ENCODE measurements at places on chromosomes 6 and 20. TPM values are rescaled to one million over a fixed set of nuclear protein-coding genes. Genes with fewer than 3 reads are reported as not detected.

- DNase-seq = peak; percentile 23
Measured at GRCh38 chr6:160678744-160679401, 14.8 kb upstream of the LPA start.

DNA sequence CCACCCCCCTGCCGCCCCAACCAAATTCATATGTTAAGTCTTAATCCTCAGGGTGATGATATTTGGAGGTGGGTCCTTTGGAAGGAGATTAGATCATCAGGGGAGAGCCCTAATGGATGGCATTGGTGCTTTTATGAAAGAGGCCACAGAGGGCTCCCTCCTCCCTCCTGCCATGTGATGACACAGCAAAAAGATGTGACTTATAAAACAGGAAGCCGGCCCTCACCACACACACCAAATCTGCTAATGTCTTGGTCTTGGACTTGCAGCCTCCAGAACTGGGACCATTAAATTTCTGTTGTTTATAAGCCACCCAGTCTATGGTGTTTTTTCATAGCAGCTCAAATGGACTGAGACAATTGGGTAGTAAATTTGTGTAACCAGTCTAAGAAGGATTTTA, 176.3 kb downstream of the ADGRG6 start:
- DNase-seq = peak; percentile 1

- DNase-seq = no peak
Measured at GRCh38 chr6:168562576-168563151, 121.7 kb downstream of the SMOC2 start.

DNA sequence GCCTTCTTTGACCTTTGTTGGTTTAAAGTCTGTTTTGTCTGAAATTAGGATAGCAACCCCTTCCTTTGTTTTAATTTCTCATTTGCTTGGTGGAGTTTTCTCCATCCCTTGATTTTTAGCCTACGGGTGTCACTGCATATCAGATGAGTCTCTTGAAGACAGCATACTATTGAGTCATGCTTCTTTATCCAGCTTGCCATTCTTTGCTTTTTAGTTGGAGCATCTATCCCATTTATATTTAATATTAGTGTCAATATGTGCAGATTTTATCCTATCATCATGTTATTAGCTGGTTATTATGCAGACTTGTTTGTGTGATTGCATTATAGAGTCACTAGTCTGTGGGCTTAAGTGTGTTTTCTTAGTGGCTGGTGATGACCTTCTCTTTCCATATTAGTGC, 622.2 kb downstream of the MMUT start:
- no peak for DNase-seq

- no peak for DNase-seq
Measured at GRCh38 chr20:50237349-50237748, 46.7 kb downstream of the CEBPB start.

DNA sequence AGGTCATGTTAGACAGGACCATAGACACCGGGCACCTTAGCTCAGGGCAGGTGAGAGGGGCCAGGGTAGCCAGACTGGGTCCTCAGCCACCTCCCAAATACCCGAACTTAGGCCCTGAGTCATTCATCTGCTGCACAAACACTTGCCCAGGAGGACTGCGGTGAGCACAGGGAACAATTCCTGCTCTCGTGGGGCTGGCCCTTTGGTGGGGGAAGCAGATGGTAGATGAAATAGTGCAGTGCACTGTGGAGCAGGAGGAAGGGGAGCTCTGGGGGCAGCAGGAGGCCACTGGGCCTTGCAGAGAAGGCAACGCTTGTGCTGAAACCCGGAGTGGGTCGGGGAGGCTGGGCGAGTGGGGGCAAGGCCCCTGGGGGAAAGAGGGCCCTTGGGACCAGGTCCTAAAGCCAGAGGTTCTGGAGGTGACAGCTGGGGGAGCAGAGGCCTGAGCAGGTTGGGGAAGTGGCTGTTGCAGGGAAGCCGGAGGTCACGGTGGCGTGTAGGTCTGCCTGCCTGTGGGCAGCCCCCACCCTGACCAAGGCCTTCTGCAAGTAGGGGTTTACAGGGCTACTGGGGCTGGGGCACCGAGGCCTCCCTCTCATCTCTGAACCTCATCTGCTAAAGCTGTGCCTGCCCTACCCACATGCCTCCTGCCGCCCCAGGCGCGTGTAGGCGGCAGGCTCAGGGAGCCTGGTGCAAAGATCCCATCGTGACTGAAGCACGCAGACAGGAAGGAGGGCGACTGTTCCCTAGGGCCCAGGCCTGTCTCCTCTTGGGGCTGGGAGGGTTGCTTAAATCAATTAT, 4.7 kb upstream of the NPBWR2 start:
- DNase-seq = no peak

GRCh38 chr6:116268589-116269293, 11.0 kb downstream of the TSPYL1 start:
- DNase-seq = peak; percentile 81

GRCh38 chr6:109486068-109486467, 3.0 kb upstream of the ZBTB24 start:
- no peak for DNase-seq

DNA sequence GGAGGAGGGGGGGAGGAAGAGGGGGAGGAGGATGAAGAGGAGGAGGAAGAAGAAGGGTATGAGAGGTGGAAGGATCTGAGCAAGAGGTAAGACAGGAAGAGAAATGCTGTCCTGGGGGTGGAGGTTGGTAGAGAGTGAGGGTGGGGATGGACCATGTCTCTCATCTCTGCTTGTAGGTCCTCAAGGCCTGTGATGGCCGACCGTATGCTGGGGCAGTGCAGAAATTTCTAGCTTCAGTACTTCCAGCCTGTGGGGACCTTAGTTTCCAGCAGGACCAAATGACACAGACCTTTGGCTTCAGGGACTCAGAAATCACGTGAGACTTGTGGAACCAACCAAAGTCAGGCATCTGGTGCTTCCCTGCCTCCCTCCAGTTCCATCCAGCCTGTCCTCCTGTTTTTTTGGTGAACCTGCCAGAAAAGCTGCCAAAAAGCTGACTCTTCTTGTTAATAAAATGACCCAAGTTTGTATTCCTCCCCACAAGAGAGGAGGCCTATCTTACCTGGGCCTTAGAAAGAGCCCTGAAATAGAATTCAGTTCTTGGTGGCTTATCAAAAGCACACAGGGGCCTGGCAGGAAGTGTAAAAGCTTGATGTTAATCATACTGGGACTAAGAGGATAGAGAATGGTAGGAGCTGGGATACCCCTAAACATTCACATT, 2.5 kb upstream of the C4A start:
- DNase-seq = no peak

- DNase-seq = peak; percentile 26
Measured at GRCh38 chr6:148037496-148037895, 305.1 kb upstream of the SASH1 start.

- DNase-seq = no peak
Measured at GRCh38 chr6:129539032-129539431, 170.9 kb downstream of the ARHGAP18 start.

SH3BGRL2 gene
- polyA plus RNA-seq = 34.4 TPM

MUCL3 gene
- not detected for polyA plus RNA-seq

BIRC7 gene
- polyA plus RNA-seq = not detected

SOX12 gene
- 38.3 TPM for polyA plus RNA-seq

MDFI gene
- polyA plus RNA-seq = 3.8 TPM

NNAT gene
- polyA plus RNA-seq = 26.3 TPM
